B cell (primary cell): ENCODE measurements at places on chromosomes 5 and 9. TPM values are rescaled to one million over a fixed set of nuclear protein-coding genes. Genes with fewer than 3 reads are reported as not detected.

DNA sequence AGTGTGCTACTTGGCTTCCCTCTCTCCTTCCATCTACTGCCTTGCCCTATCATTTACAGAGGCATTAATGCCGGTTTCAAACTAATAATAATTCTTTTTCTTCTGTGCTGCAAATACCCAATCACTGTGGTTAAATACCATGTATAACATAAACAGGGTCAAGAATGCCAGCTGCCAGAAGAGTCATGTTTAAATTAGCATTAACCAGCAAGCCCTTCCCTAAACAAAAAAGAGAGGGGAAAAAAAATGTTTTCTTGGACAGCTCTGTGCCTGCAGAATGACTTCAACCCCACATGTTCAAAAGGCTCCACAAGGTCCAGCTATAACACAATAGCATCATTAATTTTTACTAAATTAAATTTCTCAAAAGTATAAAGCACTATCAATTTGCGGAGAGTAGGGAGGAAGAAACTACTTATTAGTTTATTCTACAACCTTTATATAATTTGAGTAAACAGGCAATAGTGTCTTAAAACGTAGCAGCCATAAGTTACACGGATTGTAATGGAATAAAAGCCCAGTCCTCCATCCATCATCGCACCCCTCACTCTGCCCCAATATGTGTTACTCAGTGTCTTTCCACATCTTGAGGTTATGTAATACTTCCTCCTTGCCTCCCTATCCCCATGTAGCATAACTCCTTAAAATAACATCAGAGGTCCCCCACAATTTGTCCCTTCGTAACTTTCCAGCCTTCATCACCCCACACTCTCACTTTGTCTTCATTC, 3.9 kb downstream of the LPAR1 start:
- no peak overlapping the region for H3K27ac ChIP-seq
- H3K4me1 ChIP-seq: peaks cover 20% of the 10 kb centered on the region
- no peak overlapping the region for H3K4me3 ChIP-seq
- H3K36me3 ChIP-seq: no peaks in the 10 kb centered on the region
- peaks cover 17% of the 10 kb centered on the region for H3K27me3 ChIP-seq

- peaks cover 8% of the 10 kb centered on the region for H3K4me1 ChIP-seq
- no peaks in the 10 kb centered on the region for H3K36me3 ChIP-seq
- no peak overlapping the region for H3K27ac ChIP-seq
- no peak for DNase-seq
- H3K27me3 ChIP-seq: no peaks in the 10 kb centered on the region
- H3K4me3 ChIP-seq: no peak overlapping the region
These were observed 83.1 kb upstream of the IL6ST start for GRCh38 chr5:56077796-56078233.

FBP2 gene
- total RNA-seq: not detected in 2 replicates

DBN1 gene
- 1.4 and 2.4 TPM in 2 replicates for total RNA-seq

PELO gene
- 5.8 and 6.4 TPM in 2 replicates for total RNA-seq

IL3 gene
- total RNA-seq: not detected in 2 replicates

DNA sequence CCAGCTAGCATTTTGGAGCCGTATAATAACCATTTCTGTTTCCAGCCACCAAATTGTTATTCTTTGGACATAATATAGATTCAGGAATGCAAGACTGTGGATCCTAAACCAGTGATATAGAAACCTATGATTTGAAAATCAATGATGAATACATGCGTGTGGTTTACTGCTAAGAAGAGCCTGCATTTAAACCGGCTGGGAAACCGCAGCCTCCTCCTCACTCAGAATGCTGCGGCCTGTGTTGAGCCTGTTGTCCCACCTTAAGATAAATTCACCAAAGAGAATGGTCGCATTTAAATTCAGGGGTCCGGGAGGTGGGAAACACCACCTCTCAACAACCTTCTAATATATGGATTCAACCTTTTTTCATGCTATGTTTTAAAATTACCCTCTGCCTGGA, 148.0 kb downstream of the MEF2C start:
- no peak overlapping the region for H3K4me3 ChIP-seq
- peaks cover 17% of the 10 kb centered on the region for H3K36me3 ChIP-seq
- H3K4me1 ChIP-seq: peaks cover 67% of the 10 kb centered on the region
- H3K27ac ChIP-seq: peak overlapping the region; percentile 60
- H3K27me3 ChIP-seq: no peaks in the 10 kb centered on the region

MYMK gene
- total RNA-seq: not detected in 2 replicates

RAB14 gene
- 50.9 and 52.6 TPM in 2 replicates for total RNA-seq

DNA sequence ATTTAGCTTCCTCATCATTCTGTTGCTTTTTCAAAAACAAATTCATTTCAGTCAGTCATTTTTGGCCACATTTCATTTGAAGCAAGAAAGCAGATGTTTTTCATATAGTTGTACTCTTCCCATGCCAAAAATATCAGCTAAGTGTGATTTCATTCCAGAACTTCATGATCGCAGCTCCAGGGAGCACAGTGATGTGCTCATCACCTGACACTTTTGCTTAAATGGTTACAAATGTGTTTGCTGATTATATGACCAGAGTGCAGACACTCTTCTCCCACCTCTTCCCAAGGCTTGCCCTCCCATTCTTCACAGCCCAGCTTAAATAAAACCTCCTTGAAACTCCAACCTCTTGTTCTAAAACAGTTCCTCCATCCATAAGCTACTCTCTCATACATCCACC, 32.6 kb downstream of the GABRB2 start:
- H3K4me3 ChIP-seq: no peak overlapping the region
- DNase-seq: no peak
- no peak overlapping the region for H3K27ac ChIP-seq
- no peaks in the 10 kb centered on the region for H3K4me1 ChIP-seq

- no peak overlapping the region for H3K27ac ChIP-seq
- no peaks in the 10 kb centered on the region for H3K27me3 ChIP-seq
- no peak for DNase-seq
- peaks cover 3% of the 10 kb centered on the region for H3K4me1 ChIP-seq
- H3K4me3 ChIP-seq: no peak overlapping the region
These were observed 14.4 kb downstream of the CAMK4 start for GRCh38 chr5:111238431-111239225.

DNA sequence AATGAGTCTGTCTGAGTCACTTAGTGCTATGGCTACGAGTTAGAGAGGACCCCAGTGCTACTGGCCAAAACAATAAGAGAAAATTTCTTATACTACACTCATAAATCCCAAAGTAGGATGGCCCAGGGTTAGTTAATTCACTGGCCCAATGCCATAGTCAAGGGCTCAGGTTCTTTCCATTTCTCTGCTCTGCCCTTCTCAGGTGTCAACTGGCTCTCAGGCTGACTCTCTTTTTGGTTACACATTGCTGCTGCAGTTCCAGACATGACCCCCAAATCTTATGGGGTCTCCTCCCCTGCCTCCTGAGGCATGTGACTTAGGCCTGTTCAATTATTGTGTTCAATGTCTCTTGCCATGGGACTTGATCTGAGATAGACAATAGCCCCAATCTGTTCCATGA, 70.4 kb downstream of the ARHGEF37 start:
- H3K36me3 ChIP-seq: no peaks in the 10 kb centered on the region
- H3K27ac ChIP-seq: no peak overlapping the region
- no peak for DNase-seq

DNA sequence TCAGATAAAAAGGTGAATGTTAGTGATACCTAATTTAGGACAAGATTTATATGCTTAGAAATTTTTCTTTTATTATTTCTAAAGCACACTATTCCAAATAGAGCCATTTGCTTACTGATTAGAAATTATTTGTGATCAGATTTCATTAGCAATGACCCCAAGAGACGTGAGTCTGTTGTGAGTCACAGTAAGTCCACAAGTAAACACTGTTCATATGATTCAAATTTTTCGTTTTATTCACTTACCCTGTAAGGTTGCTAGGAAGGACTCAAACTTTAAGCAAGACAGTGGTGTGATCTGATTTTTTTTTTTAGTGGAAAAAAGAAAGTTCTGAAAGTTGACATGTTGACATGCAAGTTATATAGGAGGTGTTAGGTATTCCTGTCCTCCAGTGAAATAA, 1.2 kb downstream of the CARD6 start:
- no peaks in the 10 kb centered on the region for H3K36me3 ChIP-seq
- H3K4me1 ChIP-seq: peaks cover 6% of the 10 kb centered on the region
- no peaks in the 10 kb centered on the region for H3K27me3 ChIP-seq

DNA sequence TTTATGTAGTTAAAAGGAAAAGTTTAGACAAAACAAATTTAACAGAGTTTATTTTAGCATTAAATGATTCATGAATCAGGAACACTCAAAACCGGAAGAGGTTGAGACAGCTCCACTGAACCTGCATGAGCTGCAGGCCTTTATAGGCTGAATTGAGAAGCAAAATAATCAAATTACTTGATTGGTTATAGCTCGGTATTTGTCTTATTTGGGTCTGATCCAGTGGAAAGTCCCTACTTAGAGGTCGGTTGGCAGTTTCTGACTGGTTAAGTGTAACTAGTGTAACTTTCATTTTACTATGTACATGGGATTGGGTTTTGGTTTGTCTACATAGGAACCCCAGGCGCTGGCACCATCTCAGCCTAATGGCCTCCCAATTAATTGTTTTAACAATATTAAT, 74.1 kb upstream of the PIK3R1 start:
- no peaks in the 10 kb centered on the region for H3K27me3 ChIP-seq
- peak; percentile 55 for DNase-seq
- H3K4me1 ChIP-seq: peaks cover 8% of the 10 kb centered on the region
- H3K4me3 ChIP-seq: no peak overlapping the region
- H3K36me3 ChIP-seq: no peaks in the 10 kb centered on the region

SNCAIP gene
- total RNA-seq: not detected in 2 replicates

DNA sequence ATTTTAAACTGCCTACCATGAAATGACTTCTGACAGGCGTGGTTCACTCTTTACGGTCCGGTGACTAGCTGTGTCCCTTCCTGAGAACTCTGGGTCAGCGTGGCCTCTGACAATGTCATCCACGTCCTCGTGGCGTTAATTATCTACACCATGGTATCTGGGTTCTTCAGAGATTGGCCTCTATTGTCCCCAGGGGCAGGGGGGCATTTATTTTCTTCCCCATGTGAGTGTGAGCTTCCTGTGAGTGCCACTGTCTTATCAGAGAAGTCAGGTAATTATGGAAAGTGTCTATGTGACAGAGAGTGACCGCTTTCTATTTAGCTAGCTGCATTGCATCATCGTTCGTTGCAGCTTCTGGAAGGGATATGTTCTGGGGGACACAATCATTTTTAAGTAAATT, 77.2 kb downstream of the FBXL7 start:
- H3K4me1 ChIP-seq: no peaks in the 10 kb centered on the region
- H3K4me3 ChIP-seq: no peak overlapping the region
- no peak for DNase-seq
- H3K27ac ChIP-seq: no peak overlapping the region
- H3K36me3 ChIP-seq: no peaks in the 10 kb centered on the region

- no peaks in the 10 kb centered on the region for H3K4me1 ChIP-seq
- no peak for DNase-seq
- no peak overlapping the region for H3K27ac ChIP-seq
- H3K4me3 ChIP-seq: no peak overlapping the region
These were observed 145.3 kb downstream of the MACROH2A1 start for GRCh38 chr5:135253601-135254178.

- H3K27ac ChIP-seq: no peak overlapping the region
- no peaks in the 10 kb centered on the region for H3K36me3 ChIP-seq
- no peak for DNase-seq
- H3K4me3 ChIP-seq: no peak overlapping the region
- peaks cover 17% of the 10 kb centered on the region for H3K27me3 ChIP-seq
These were observed 1063.5 kb upstream of the DMAC1 start for GRCh38 chr9:8863069-8863468.

PCDHB2 gene
- total RNA-seq: not detected in 2 replicates

NDUFA8 gene
- 12.7 and 15.7 TPM in 2 replicates for total RNA-seq

DNA sequence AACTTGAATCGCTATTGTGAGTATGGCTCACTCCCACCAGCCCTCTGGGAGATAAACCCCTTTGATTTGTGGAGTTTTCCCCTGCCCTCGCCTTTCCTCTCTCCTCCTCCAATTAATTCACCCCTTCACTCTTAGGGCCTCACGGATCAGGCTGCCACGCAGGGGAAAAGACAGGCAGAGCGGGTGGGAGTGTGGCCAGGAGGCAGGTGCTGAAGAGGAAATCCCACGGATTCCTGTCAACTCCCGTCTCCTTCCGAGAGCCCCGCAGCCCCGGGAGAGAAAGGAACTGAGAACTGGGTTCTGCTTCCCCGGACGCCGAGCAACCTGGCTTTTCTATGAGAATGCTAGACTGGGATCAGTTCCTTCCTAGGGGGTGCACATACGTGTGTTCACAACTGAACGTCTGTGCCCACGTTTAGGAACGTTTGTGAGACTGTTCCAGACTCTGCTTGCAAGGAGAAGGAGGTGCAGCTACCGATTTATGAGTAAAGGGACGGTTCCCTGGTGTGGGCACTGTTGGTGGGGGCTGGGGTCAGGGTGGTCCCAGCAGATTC, 314.5 kb upstream of the TLE4 start:
- no peak for DNase-seq
- no peaks in the 10 kb centered on the region for H3K36me3 ChIP-seq
- no peak overlapping the region for H3K4me3 ChIP-seq
- no peak overlapping the region for H3K27ac ChIP-seq
- peaks cover 21% of the 10 kb centered on the region for H3K27me3 ChIP-seq

DNA sequence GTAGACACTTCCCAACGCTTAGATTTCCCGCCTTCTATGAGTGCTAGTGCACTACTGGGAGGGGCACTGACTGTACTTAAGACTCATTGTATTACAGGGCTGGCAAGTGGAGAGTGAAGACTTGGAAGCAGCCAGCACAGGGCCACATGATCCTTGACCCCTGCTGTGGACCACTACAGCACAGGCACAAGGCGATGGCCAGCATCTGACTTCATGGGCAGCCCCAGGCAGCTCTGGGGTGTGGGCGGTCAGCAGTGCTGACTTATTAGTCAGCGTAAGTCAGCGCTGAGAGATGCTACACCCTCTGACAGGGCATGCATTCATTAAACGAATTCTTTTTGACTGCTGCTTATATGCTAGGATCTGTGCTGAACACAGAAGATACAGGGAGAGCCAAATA, 9.3 kb downstream of the SLC46A2 start:
- H3K4me3 ChIP-seq: no peak overlapping the region
- H3K27me3 ChIP-seq: no peaks in the 10 kb centered on the region
- no peak overlapping the region for H3K27ac ChIP-seq
- no peaks in the 10 kb centered on the region for H3K36me3 ChIP-seq

GRCh38 chr9:93531374-93531773, 45.0 kb upstream of the PHF2 start:
- no peak for DNase-seq
- H3K4me1 ChIP-seq: no peaks in the 10 kb centered on the region
- no peak overlapping the region for H3K27ac ChIP-seq
- H3K27me3 ChIP-seq: no peaks in the 10 kb centered on the region

DNA sequence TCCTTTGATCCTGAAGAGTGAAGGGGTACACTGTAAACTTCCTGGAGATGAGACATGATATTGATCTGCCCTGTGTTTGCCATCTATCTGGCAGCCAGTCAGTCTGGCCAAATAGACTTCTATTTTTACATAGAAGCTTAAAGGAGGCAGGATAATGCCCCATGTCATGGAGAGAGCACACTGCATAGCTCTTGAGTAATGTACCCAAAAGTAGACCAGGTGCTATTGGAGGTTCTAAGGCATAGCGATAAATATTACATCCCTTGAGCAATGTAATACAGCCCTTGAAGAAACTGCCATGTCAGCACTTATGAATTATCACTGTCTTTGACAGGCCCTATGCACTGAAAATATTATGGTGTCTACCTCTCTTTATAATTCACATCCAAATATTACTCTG, 131.8 kb downstream of the GHR start:
- no peaks in the 10 kb centered on the region for H3K36me3 ChIP-seq
- no peak for DNase-seq
- no peaks in the 10 kb centered on the region for H3K4me1 ChIP-seq
- no peaks in the 10 kb centered on the region for H3K27me3 ChIP-seq

SPATA31C2 gene
- total RNA-seq: not detected in 2 replicates

- no peaks in the 10 kb centered on the region for H3K4me1 ChIP-seq
- H3K27me3 ChIP-seq: no peaks in the 10 kb centered on the region
- no peak overlapping the region for H3K27ac ChIP-seq
- H3K36me3 ChIP-seq: no peaks in the 10 kb centered on the region
These were observed 361.0 kb upstream of the SEMA6A start for GRCh38 chr5:116935561-116936162.
